Activated naive CD4-positive, alpha-beta T cell treated with anti-CD3 and anti-CD28 coated beads for 36 hours (primary cell): ENCODE measurements at places on chromosomes 1 and 21. TPM values are rescaled to one million over a fixed set of nuclear protein-coding genes. Genes with fewer than 3 reads are reported as not detected.
A peak's percentile ranks its signal among the peaks of the same experiment; 100 is the strongest.

DNA sequence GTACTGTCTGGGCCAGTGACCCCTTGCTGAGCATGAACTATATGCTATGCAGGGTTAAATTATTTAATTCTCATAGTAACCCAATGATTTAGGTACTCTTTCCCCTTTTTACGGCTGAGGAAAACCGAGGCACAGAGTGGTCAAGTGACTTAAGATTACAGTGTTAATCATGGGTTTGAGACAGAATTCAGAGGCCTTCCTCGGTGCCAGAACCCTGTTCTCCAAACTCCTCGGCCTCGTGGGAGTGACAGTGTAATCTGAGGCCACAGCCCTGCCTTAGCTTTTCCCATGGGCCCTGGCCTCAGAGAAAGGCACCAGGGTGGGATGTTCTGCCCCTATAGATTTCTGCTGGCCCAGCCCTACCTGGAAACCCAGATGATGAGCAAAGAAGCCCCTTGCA is 86.4 kb upstream of the ZNF648 start:
- H3K4me3 ChIP-seq: no peak overlapping the region
- no peak overlapping the region for H3K27ac ChIP-seq
- H3K36me3 ChIP-seq: no peaks in the 10 kb centered on the region

DNA sequence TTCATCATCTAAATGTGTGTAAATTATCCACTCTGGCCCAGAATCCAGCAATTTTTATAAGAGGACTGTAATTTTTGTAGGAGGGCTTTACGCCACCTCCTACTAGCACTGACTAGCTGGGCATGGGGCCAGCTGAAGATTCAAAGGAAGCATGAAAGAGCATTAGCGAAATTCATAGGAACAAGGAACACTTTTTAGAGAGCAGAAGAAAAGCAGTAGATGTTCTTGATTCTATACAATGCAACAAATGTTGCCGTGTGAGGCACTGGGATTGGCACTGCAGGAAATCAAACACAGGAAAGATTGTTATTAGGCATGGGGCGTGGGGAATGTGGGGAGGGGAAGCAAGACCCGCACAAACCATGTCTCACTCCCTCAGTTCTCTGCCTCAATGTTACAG is 58.4 kb upstream of the PARP1 start:
- DNase-seq: no peak
- H3K27me3 ChIP-seq: no peaks in the 10 kb centered on the region
- no peak overlapping the region for H3K4me3 ChIP-seq
- H3K4me1 ChIP-seq: peaks cover 2% of the 10 kb centered on the region

- no peak for DNase-seq
- no peak overlapping the region for H3K27ac ChIP-seq
- H3K4me3 ChIP-seq: no peak overlapping the region
- H3K4me1 ChIP-seq: no peaks in the 10 kb centered on the region
These were observed 43.4 kb downstream of the RGS2 start for GRCh38 chr1:192852001-192852947.

DNA sequence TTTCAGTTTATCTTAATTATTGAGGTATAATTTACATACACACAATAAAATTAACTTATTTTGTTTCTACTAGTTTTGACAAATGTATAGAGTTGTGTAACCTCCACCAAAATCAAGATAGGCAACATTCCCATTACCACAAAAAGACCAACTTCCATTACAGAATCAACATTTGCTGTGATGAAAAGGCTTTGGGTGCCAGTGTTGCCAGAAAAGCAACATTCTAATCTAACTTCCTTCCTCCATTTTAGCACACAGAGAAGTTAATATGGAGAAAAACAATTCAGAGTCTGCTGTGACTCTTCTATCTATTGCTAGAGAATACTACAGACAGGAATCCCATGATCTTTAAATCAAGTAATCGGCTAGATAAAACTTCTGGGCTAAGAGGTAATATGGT is 245.3 kb downstream of the RERE start:
- H3K36me3 ChIP-seq: no peaks in the 10 kb centered on the region
- H3K4me1 ChIP-seq: no peaks in the 10 kb centered on the region
- H3K27me3 ChIP-seq: no peaks in the 10 kb centered on the region

The MPL gene
- not detected for total RNA-seq

- DNase-seq: no peak
- H3K4me3 ChIP-seq: no peak overlapping the region
- peaks cover 3% of the 10 kb centered on the region for H3K27me3 ChIP-seq
- H3K36me3 ChIP-seq: no peaks in the 10 kb centered on the region
These were observed 871 bp downstream of the PLA2G2F start for GRCh38 chr1:20139776-20140612.

DNA sequence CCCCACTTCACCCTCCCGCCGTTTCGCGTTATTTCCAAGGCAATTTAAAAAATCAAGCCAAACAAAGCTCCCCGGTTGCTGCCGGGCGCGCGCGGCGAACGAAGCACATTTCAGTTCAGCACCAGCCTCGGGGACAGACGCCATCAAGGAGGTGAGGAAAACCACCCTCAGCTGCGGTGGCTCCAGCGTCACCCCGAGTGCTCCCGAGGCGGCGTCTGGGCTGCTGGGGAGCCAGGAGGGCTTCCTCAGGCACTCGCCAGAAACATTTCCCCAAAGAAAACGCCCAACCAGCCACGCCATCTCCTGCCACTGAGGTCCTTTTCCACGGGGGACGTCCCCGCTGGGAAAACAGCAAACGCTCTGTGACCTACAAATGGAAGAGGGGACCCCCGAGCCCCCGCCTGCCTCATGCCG is 623 bp downstream of the GNG4 start:
- H3K27me3 ChIP-seq: peaks cover 68% of the 10 kb centered on the region
- DNase-seq: peak; percentile 80
- peak overlapping the region; percentile 81 for H3K4me3 ChIP-seq
- H3K4me1 ChIP-seq: peaks cover 11% of the 10 kb centered on the region
- no peak overlapping the region for H3K27ac ChIP-seq

The SZRD1 gene
- 169 TPM for total RNA-seq

The FAM3B gene
- total RNA-seq: not detected

The RASAL2 gene
- not detected for total RNA-seq

DNA sequence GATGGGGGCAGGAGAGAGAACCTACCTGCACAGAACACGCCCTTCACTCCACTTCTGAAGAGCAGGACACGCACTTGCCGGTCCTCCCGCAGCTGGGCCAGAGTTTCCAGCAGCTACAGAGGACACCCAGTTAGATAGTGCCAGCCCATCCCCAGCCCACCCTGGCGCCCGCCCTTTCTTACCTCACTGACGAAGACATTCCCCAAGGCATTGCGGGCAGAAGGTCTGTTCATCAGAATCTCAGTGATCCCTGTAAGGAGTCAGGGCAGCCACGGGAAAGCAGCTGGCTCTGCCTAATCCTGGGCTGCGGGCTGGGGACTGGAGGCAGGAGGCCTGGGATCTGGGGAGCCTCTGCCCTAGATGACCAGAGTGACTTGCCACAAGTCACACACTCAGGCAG is 10.0 kb downstream of the ECHDC2 start:
- H3K27me3 ChIP-seq: no peaks in the 10 kb centered on the region
- peaks cover 1% of the 10 kb centered on the region for H3K36me3 ChIP-seq
- no peak overlapping the region for H3K27ac ChIP-seq

DNA sequence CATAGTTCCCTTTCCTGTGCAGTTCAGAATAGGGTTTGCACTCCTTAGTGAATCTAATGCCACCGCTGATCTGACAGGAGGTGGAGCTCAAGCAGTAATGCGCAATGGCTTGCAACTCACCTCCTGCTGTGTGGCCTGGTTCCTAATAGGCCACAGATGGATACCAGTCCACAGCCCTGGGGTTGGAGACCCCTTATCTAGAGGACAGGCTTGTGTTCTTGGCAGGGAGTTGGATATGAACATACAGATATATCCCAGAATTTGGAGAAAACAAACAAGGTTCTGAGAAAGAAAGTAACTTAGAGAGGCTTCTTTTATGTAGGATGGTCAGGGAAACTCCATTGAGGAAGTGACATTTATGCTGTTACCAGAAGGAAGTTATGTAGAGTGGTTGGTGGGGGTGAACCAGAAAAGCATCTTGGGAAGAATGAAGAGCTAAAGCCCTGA is 5.1 kb upstream of the PTPRC start:
- peaks cover 25% of the 10 kb centered on the region for H3K36me3 ChIP-seq
- peak; percentile 33 for DNase-seq
- H3K27me3 ChIP-seq: no peaks in the 10 kb centered on the region
- H3K27ac ChIP-seq: peak overlapping the region; percentile 100

- H3K36me3 ChIP-seq: no peaks in the 10 kb centered on the region
- H3K27ac ChIP-seq: no peak overlapping the region
- H3K27me3 ChIP-seq: no peaks in the 10 kb centered on the region
- no peak overlapping the region for H3K4me3 ChIP-seq
- peaks cover 27% of the 10 kb centered on the region for H3K4me1 ChIP-seq
These were observed 105.0 kb upstream of the COL6A1 start for GRCh38 chr21:45876381-45877170.

DNA sequence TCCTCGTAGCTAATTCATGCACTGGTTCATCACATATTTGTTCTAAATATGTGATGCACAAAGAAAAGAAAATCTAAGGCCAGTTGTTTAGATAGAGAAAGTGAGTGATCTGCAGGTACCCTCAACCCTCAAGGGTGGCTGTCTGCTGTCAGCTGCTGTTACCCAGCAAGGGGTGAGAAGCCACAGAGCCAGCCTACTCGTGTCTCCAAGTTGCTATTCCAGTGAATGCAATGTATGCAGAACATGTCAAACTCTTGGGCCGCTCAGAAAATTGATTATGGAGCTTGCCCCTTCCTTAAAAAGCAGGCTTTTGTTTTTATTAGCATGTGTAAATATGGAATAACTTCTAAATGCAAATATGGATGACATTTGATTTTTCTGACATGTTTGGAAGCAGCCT is 336.3 kb upstream of the ST6GALNAC5 start:
- no peaks in the 10 kb centered on the region for H3K36me3 ChIP-seq
- H3K4me1 ChIP-seq: no peaks in the 10 kb centered on the region
- no peak overlapping the region for H3K4me3 ChIP-seq
- H3K27ac ChIP-seq: no peak overlapping the region

The CRYBG2 gene
- 0.72 TPM for total RNA-seq

The RAP1GAP gene
- 0.15 TPM for total RNA-seq

DNA sequence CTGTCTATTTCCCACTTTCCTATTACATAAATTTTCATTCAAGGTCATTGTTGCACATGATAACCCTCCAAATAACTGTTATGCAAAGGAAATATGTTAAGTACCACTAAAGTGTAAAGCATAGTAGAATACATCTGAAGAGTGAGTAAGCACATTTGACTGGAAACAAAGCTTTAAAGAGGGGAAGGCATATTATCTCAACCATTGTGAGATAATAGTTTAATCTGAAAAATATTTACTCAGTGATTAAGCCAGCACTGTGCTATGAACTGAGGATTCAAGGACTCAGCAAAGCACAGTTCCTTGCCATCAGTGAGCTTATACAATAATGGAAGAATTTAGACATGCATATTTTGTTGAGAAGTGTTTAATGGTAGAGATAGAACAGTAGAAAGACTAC is 127.4 kb downstream of the HMCN1 start:
- H3K4me3 ChIP-seq: no peak overlapping the region
- no peak overlapping the region for H3K27ac ChIP-seq
- no peaks in the 10 kb centered on the region for H3K4me1 ChIP-seq
- peaks cover 12% of the 10 kb centered on the region for H3K27me3 ChIP-seq
- no peaks in the 10 kb centered on the region for H3K36me3 ChIP-seq

The CYP2J2 gene
- total RNA-seq: 2.3 TPM

The DNAJC6 gene
- 2.6 TPM for total RNA-seq

The SLC9C2 gene
- total RNA-seq: not detected

- H3K4me1 ChIP-seq: no peaks in the 10 kb centered on the region
- DNase-seq: no peak
- H3K27ac ChIP-seq: no peak overlapping the region
- H3K27me3 ChIP-seq: no peaks in the 10 kb centered on the region
- H3K4me3 ChIP-seq: no peak overlapping the region
- no peaks in the 10 kb centered on the region for H3K36me3 ChIP-seq
These were observed 203.4 kb upstream of the SPAG17 start for GRCh38 chr1:118388301-118388959.

The RGS13 gene
- not detected for total RNA-seq

- no peaks in the 10 kb centered on the region for H3K36me3 ChIP-seq
- no peak overlapping the region for H3K4me3 ChIP-seq
- DNase-seq: no peak
- H3K27ac ChIP-seq: no peak overlapping the region
These were observed 110.1 kb upstream of the DPYD start for GRCh38 chr1:98030976-98031375.

- no peaks in the 10 kb centered on the region for H3K36me3 ChIP-seq
- H3K27me3 ChIP-seq: peaks cover 10% of the 10 kb centered on the region
- DNase-seq: no peak
These were observed 223.2 kb downstream of the FOXD2 start for GRCh38 chr1:47661040-47661439.

- no peaks in the 10 kb centered on the region for H3K36me3 ChIP-seq
- no peak overlapping the region for H3K27ac ChIP-seq
- H3K4me1 ChIP-seq: peaks cover 21% of the 10 kb centered on the region
- no peak overlapping the region for H3K4me3 ChIP-seq
These were observed 57.8 kb upstream of the USP24 start for GRCh38 chr1:55272994-55273393.

GRCh38 chr1:20476265-20477038 is 9.6 kb downstream of the CAMK2N1 start:
- no peaks in the 10 kb centered on the region for H3K36me3 ChIP-seq
- H3K4me1 ChIP-seq: peaks cover 2% of the 10 kb centered on the region
- no peak overlapping the region for H3K4me3 ChIP-seq
- DNase-seq: no peak
- no peak overlapping the region for H3K27ac ChIP-seq

DNA sequence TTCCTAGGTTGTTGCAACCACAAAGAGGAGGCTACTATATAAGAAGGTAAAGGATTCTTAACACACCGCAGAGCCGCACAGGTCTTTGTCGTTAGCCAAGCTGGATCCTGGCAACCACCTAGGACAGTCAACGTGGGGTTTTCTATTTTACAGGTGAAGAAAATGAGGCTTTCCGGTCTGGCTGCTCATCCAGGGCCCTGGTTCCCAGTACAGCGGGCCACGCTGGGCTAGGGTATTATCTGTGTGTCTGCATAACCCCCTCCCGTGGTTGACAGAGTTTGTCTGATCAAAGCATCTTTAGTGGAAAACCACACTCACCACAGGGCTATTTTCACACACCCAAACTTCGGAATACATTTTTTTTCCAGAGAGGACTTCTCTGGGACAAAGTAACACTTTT is 39.0 kb upstream of the PDE9A start:
- no peaks in the 10 kb centered on the region for H3K36me3 ChIP-seq
- no peak overlapping the region for H3K4me3 ChIP-seq
- H3K27ac ChIP-seq: no peak overlapping the region
- DNase-seq: peak; percentile 86

The PLA2G2C gene
- 0.95 TPM for total RNA-seq

The HES3 gene
- total RNA-seq: not detected
